ENCODE measurements at places on chromosomes 12 and 14. TPM values are rescaled to one million over a fixed set of nuclear protein-coding genes. Genes with fewer than 3 reads are reported as not detected.

Gene PPHLN1
- 59.5 TPM for total RNA-seq

Gene RPL10L
- total RNA-seq, result not detected

Gene CDC42BPB
- total RNA-seq, result 81.7 TPM

Gene RNASE1
- total RNA-seq, result 223 TPM

Gene OLR1
- 6.3 TPM for total RNA-seq

Gene SERPINA9
- not detected for total RNA-seq

Gene MDGA2
- 99.0 TPM for total RNA-seq

GRCh38 chr14:99511421-99512109, 30.4 kb downstream of the CCNK start:
- DNase-seq, result no peak

DNA sequence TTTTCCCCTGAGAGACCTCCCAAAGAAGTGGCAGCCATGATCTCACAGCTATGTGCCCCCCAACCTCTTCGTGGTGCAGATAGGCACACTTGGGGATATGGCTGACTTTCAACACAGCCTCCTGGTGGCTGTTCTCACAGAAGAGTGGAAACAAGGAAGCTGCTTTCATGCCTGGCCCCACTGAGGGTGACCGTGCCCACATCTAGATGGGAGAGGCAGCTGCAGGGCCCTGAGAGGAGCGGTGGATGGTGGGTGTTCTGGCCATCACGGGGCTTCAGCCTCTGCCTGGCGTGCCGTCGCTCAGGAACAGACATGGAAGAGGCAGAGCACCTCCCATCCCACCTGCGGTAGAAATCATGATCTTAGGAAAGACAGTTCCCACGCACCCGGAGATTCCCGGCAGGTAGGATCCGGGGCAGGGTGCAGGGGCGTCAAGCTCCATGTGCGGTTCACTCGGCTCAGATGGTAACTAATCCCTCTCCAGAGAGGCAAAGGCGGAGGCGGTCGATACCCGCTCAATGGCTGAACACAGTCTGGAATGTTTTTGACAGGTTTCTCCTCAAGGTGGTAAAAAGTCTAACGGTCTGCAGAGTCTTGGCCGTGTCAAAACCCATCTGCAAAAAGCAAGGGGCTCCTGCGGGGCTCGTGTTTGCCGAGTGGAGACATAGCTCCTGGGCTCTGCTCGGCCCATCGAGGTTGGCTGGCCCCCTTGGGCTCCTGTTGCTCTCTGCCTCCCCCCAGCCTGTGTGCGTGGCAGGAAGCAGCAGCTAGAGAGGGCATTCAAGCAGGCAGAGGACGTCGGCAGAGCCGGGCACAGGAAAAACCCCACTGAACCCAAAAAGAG, 225.2 kb upstream of the RTL1 start:
- DNase-seq, result no peak

DNA sequence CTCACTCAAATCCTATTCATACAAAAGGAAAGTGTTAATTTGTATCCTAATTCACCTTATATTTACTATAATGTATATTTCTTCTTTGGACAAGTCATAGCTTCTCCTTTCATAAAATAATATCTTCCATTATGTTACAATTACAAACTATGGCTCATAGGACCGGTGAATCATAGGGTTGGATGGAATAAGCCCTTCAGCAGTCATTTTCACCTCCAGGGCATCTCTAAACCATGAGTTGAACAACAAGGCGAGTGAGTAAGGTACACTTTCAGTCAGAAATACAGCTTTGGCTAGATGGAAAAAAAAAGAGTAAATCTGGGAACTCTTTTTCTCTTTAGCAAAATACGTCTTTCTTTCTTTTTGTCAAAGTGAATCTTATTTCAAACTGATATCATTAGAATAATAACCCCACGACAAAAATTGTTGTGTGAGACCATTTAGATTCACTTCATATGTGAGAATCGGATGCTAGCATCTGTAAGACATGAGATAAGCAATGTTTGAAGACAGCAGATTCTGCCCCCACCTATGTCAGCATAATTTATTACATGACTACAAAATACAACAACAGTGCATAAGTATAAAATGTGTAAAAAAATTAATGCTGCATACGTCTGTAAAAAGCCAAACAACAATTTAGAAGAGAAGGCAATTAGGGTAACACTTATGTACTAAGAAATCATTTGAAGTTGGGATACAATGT, 184.4 kb upstream of the SLC38A2 start:
- no peak for DNase-seq

DNA sequence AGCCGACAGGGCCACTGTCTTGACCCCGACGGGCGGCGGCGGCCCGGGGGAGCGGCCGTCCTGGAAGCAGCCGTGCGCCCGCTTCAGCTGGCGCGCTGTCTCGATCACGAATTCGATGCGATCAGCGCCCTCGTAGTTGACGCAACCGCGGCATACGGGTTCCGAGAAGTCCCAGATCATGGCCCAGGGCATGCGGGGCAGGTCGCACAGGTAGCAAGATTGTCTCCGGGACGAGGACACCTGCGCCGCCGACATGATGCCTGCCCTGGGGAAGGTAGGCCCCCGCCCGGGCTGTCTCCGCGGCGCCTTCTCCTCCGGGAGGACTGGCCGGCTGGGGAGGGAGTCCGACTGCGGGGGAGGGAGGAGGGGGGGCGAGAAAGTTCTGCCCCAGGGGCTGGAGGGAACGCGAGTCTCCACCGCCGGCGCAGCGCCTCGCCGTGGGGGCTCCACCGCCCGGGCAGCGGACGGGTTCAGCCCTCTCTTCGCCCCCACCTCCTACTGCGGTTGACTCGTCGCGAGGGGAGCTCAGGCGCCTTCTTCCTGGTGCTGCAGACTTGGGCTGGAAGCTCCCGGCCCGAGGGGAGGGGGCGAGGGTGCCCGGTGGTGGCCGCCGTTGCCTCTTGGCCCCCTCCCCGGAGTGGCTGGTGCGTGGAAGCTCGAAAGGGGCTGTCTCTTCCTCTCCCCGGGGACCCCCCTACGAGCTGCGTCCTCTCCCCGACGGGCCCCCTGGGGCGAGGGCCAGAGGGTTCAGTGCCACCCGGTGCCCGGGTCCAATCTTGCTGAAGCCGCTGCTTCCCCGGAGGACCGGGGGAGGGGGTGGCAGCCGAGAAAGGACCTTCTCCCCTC, 747 bp downstream of the IRF2BPL start:
- DNase-seq, result no peak

DNA sequence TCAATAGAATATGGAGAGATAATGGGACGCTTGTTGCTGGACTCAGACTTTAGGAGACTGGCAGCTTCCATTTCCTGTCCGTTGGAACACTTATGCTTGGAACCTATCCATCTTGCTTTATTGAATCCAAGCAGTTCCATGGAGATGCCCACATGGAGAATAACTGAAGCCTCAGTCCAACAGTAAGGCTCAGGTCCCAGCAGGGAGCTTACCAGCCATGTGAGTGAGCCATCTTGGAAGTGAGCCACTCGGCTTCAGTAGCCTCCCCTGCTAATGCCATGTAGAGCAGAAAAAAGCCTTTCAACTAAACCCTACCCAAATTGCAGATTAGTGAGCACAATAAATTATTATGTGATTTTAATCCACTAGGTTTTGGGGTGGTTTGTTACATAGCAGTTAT, 538.8 kb upstream of the STXBP6 start:
- no peak for DNase-seq

DNA sequence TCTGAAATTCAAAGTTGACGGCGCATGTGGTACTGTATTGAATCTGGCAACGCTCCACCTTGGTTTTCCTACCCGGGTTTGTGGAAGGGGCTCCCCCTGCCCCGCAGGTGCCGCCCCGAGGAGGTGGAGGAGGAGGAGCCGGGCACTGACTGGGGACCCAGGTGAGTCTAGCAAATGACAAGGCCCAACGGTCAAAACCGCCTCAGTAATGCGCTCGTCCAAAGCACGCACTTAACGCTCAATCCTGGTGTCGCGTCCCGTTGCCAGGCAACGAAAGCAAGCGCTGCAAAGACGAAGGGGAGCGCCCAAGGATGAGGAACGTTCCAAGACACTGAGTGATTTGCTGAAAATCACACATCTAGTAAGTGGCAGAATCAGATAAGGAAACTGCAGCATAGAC, 24.0 kb upstream of the CLEC4E start:
- peak; percentile 34 for DNase-seq

DNA sequence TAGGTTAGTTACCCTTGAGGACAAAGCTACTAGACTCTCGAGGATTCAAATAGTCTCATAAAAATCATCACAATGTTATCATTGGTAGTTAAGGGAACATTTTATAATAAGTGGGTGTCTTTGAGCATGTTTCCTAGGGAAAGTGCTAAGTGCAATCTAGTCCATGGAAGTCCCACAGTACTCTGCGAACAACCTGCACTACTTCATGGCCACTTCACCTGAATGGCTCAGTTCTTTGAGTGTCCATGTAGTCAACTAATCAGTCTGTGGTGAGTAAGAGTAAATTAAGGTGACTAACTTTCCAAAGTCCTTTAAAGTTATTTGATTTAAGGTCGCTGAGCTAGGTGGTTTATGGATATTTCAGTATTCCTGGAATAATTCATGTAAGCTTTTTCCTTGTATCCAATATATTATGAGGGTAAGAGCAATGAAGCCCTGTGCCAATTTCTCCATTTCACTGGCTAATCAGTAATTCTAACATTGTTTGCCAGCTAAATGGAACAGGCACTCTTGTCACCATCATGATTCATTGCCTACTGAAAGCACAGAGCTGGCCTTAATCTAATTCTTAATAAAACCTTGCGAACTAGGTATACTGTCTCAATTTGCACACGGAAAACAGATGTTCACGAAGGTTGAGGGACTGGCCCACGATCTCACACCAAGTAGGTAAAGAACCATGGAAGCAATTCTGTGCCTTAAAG, 495.1 kb downstream of the APAF1 start:
- no peak for DNase-seq

DNA sequence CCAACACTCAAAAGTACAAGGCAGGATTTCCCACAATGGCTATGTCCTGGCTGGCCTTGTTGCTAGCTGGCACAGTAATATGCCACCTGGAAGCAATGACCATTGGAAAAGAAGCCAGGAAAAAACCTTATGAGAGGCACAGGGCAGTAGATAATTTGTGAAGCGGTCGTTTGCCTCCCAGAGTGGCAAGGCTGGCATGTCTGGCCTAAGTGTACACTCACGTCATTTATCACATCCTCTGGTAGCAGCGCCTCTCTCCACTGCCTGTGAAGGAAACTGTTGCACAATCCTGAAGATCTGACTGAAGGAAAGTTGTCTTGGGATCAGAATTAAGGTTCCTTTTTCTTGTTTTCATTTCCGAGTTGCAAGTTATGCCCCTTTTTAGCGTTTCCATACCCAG, 408.5 kb downstream of the ZFP36L1 start:
- DNase-seq, result no peak

- no peak for DNase-seq
Observed at GRCh38 chr12:68435816-68436215, 103.7 kb upstream of the MDM1 start.

DNA sequence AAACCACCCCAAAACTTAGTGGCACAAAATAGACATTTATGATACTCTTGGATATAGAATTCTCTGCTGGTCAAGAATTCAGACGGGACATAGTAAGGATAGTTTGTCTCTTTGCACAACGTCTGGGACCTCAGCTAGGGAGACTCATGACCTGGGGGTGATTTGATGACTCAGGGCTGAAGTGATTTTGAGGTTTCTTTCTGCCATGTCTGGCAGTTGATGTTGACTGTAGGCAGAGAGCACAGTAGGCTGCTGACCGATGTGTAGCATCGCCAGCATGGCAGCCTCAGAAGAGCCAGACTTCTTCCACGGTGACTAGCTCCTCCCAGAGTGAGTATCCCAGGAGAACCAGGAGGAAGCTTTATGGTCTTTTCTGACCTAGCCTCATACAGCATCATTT, 88.9 kb upstream of the FRMD6 start:
- DNase-seq, result no peak

DNA sequence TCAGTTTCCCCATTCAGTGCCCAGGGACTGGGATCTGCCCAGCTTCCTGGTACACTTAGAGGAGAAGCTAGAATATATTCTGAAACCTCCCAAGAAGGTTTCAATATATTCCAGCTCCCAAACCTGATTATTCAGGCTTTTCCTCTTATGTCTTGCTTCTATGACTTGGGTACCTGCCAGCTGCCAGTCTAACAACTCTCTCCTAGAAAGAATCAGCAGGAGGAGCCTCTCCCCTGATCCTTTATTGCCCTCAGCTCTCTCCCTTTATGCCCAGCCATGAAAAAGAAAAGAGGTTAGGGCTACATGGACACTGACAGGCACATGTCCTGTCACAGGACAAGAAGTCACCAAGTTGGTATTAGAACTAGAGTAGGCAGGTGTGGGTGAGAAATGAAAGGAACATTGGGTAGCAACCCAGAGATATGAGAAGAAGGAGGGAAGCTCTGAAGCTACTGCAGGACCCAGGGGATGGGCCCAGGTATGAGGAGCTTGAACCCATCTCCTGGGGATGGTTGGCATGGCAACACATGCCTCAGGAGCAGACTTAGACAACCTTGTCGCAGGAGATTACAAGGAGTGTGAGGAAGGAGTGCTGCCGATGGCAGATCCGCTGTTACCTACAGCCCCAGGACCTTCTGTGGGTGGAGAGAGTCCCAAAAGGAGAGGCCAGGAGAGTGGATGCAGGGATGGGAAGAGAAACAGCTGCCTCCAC, 2.0 kb upstream of the CACNB3 start:
- peak; percentile 45 for DNase-seq

DNA sequence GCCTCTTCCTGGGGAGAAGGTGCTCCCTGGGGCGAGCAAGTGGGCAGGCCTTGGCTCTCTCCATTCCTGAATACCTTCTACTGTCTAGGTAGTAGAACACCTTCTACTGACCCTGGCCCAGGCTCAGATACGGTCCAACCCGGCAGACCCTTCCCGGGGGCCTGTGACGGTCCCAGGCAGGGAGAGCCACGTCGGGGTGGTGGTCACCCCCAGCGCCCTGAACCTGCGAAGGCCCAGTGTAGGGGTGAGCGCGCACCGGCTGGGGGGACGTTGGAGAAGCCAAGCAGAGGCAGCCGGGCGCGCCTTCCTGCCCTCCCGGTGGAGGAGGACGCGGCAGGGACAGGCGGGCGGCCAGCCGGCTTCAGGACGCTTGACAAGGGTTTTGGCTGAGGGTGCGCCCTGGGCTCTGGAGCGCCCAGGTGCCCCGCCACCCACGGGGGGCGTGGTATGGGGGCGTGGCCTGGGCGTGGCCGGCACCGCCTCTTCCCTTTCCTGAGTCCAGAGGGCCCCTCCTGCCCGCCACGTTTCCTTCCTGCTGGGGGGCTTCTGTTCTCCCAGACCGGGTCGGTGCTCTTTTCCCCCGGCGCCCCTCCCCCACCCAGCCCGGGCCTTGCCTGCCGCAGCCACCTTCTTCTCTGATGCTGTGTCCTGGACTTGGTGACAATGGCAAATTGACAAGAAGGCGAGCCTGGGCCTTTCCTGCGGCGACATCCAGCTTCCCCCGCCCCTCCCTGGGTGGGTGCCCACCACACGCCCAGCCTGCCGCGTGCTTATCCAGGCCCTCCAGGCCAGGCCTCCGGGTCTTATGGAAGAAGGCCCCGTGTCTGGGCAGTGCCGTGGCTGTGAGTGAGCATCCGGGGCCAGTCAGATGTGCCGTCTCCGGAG, 24.5 kb upstream of the PPP1R13B start:
- DNase-seq, result no peak
